Lower leg skin (tissue), 4 donors: ENCODE measurements at places on chromosomes 1 and 21.
A peak's percentile ranks its signal among the peaks of the same experiment; 100 is the strongest.

DNA sequence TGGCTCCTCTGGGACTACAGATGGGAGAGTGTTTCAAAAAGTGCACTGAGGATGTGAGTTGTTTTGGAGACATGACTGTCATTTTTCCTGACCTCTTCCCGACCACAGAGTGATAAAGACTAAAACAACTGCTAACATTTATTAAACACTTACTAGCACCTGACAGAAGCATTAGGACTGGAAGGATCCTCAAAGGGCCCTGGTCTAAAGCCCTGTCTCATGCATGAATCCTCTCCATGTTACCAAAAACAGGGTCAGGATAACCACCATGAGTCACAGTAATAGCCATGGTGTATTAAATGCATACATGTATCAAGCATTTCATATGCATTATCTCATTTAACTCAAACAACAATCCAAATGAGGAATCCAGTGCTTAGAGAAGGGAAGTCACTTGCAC lies 11.5 kb downstream of the CYB5RL start:
- no peak for DNase-seq

GRCh38 chr1:112431038-112431437 lies 35.0 kb downstream of the CTTNBP2NL start:
- DNase-seq = no peak

DNA sequence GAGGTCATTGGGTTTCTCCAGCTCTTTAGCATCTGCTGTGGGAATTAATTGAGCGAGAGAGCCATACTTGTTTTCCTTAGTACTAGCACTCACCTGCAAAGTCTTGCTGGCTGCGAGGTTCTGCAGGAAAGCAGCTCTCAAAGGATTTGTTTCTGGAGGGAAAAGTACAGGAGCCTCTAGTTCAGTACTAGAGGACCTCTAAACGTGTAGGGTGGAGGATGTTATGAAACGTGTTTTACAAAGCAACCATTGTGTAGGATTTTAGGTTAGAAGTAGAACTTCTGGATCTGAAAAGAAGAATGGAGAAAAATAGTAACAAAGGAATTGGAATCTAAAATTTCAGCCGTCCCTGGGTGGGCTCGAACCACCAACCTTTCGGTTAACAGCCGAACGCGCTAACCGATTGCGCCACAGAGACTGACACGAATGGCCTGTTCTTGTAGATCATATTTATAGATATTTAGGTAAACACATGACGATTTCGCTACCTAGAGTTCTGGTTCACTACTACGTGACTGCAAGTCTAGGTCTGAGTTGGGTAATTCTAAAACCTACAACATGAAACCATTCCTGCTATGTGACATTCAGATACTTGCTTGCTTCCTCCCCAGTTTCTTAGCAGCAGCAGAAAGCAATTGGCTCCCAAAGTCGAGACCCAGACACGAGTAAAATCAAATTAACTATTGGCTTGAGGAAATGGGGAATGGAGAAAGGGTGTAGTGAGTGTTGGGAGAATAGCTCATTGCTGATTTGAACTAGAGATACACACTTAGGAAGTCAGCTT lies 60.2 kb upstream of the CFAP126 start:
- DNase-seq = no peak

- peak; percentile 83 for DNase-seq
Observed at GRCh38 chr21:41678016-41678923, 88.6 kb downstream of the RIPK4 start.

GRCh38 chr1:40122855-40123254 lies 25.8 kb upstream of the PPT1 start:
- DNase-seq = no peak

- peak; percentile 97 for DNase-seq
Observed at GRCh38 chr1:151993734-151994496, at the start of gene S100A10. Gene S100A10 (minus strand): TSS chr1:151993859. CDS start chr1:151986230, 7,629 bp downstream.

GRCh38 chr1:12610941-12611340 lies 7.1 kb downstream of the DHRS3 start:
- DNase-seq = no peak

GRCh38 chr1:87252406-87252805 lies 76.3 kb upstream of the LMO4 start:
- DNase-seq = no peak

- no peak for DNase-seq
Observed at GRCh38 chr1:160726114-160726497, 12.9 kb upstream of the SLAMF7 start.

- DNase-seq = no peak
Observed at GRCh38 chr1:212190169-212190568, 95.0 kb upstream of the PPP2R5A start.

DNA sequence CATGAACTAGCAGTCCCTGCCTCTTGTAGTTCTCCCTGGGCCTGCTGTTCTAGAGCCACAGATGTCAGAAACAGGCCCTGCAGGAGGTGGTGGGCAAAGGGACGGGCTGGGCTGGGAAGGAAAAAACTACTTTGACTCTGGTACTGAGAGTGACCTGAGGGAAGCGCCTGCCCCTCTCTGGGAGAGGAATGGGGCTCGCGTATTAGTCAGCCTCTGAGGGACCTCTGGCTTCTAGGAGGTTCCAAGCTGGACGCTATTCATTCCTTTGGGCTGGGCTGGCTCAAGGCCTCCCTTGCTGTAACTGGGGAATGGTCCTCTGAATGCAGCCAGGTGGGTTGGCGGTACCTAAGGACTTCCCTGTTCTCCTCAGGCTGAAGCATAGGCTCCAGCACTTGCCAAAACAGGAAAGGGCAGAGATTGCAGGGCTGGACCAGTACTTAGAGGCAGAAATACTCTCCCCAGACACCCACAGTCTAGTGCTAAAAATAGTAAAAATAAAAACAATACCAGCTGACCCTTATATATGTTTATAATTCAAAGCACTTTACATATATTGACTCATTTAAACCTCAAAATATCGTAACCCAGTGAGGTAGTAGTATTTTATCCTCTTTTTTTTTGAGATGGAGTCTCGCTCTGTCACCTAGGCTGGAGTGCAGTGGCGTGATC lies 7.1 kb downstream of the POMGNT1 start:
- DNase-seq = no peak

DNA sequence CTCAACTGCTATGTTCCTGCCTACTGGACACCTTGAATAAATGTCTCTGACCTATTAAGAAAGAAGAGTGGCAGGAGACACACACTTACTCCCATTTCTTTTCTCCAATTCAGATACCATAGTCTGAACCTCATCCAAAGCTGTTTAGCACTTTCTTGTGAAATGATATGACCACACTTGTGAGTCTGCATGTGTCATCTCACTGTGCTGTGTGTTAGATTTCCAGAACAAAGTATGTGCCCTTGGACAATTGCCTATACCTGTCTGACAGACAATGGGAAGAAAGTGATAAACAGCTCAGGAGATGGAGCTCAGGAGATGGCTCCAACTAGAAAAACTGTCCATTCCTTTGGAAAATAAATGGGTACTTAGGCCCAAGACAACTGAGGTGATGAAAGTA lies 48.4 kb downstream of the USP48 start:
- no peak for DNase-seq

DNA sequence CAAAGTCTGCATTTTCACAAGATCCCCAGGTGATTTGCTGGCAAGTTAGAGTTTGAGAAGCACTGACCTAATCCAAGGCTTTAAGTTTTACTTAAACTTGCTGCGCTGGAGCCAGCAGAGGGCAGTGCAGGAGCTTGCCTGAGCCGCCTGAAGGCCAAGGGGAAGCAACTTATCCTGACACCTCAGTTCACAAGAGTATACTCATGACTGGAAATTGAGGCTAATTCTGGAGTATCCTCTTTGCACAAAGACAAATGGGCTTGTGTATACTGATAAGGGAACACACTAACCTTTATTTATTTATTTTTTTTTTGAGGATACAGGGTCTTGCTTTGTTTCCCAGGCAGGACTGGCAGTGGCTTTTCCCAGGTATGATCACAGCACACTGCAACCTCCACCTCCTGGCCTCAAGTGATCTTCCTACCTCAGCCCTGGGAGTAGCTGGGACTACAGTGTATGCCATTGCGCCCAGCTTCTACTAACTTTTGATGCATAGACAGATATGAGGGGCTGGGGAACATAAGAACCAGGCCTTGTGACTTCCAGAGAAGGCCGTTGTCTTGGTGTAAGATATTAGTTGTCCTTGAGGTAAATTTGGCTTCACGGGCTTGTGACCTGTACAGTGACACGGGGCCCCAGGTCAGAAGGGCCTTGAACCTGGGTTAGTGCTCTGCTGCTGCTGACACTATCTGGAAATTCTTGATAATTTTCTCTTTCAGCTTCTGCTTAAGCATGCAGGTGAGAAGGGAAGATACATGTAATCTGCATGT lies 29.0 kb upstream of the SLAMF1 start:
- DNase-seq = peak; percentile 42

DNA sequence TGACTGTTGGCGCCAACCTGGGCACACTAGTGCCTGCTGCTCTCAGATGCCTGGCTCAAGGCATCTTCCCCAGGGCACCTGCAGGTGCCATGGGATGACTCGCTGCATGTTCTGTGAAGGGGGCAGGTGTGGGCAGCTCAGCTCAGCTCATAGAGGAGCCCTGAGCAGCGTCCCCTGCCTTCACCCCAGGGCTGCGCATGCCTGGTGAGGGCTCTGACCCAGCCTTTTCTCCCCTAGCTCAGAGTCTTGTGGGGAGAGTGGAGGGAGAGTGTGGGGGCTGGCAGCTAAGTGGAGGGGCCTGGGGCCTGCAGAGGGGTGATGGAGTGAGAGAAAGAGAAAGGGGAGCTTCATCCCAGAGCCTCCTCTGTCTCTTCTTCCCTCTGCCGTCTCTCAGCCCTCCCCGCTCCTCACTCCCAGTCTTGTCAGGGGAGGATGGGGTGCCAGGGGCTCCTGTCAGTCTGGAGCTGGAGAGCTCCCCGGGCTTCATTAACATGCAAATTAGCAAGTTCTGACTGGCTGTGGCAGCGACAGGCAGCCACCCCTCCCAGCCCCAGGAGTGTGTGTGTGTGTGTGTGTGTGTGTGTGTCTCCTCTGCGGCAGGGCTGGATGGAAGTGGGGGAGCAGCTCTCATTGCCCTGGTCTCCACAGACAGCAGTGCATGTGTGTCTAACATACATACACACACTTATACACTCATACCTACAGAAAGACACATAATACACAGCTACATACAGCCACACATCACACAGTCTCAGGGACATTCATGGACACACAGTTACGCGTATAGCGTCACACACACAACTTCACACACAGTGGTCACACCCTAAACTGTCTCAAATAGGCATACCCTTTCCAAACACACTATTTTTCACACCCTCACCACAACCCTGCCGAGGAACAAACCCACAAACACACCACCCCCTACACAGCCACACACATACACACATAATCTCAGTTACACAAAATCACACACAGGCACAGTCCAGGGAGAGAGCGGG lies 34.0 kb downstream of the FOXO6 start:
- no peak for DNase-seq

- DNase-seq = no peak
Observed at GRCh38 chr1:248681651-248682050, 20.9 kb downstream of the OR14I1 start.

GRCh38 chr1:185646202-185646683 lies 87.9 kb upstream of the HMCN1 start:
- DNase-seq = peak; percentile 72

DNA sequence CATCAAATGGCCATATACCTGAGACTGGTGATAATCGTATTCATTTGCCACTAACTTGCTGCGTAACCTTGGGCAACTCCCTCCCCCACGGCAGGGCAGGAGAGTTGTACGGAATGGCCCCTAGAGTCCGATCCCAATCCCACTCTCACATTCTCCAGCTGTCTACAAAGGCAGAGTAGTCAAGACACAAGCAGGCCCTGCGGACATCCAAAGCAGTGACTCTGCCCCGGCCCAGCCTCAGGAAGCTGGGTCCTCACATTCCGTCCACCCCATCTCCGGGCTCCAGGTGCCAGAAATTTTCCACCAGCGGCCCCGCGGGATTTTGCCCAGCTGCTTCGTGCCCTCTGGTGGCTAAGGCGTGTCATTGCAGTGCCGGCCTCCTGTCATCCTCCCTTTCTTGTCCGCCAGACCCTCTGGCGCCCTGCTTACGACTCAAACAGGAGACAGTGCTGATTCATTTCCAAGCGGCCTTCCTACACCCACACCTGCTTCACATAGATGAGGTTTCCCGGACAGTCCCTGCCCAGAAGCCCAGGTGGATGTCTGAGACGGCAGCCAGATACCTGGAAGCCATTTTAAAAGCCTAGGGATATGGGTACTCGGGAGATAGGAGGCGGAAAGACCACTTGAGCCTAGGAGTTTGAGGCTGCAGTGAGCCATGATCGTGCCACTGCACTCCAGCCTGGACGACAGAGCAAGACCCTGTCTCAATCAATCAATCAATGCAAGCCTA lies 2.9 kb upstream of the S100A2 start:
- peak; percentile 90 for DNase-seq

DNA sequence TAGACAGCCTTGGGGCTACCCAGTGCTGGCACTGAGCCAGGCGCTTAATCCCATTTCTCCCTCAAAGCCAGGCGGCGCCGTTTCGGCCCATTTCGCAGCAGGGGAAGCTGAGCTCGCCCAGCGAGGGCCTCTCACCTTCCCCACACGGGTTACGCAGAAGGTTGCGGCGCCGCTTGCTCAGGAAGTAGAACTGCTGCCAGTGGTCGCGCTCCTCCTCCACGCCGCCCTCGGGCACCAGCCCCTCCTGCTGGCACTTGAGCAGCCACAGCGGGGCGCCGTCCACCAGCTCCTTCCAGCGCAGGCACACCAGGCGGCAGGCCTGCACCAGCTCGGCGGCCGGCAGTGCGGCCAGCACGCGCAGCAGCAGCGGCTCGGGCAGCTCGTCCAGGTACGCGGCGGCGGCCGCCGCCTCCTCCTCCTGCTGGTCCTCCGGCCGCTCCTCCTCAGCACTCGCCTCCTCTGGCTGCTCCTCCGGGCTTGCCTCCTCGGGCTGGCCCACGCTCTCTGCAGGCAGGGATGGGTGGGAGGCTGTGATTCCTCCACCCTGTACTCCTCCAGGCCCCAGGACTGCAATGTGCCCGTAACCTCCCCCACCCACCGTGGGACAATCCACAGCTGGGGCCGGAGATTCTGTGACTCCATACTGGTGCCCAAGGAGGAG lies 3.8 kb downstream of the FBXO2 start:
- DNase-seq = no peak

- DNase-seq = no peak
Observed at GRCh38 chr1:10378081-10378841, 20.6 kb upstream of the PGD start.

DNA sequence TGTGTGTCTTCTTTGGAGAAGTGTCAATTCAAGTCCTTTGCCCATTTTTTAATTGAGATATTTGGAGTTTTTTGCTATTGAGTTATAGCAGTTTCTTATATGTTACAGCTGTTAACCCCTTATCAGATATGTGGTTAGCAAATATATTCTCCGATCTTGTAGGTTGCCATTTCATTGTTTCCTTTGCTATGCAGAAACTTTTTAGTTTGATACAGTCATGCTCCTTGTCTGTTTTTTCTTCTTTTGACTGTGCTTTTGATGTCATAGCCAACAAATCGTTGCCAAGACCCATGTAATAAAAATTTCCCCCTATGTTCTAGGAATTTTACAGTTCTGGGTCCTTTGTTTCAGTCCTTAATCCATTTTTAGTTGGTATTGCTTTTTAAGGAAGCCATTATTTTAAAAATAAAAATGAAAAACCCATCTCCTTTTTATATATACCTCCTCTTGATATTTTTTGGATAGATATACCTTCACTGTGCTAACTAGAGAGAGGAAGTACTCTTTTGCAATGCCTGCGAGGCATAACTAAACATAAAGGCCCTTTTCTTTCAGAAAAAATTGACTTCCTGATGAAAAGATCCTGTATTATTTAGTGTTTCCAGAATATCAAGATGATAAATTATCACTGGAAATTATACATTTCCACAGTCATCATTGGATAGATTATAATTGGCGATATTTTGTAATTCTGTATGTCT lies 127.8 kb downstream of the HS2ST1 start:
- no peak for DNase-seq
